Effector CD4-positive, alpha-beta T cell (primary cell): ENCODE measurements at places on chromosomes 12 and 14.

DNA sequence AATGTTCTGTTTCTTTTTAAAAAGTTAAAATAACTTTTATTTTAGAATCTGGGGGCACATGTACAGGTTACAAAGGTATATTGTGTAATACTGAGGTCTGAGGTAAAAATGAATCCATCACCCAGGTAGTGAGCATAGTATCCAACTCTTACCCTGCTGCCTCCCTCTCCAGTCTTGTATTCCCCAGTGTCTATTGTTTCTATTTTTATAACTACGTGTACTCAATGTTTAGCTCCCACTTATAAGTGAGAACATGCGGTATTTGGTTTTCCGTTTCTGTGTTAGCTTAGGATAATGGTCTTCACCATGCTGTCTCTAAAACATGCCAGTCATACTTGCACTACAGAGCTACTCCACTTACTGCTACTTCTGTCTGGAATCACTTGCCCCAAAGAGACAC is 8.4 kb downstream of the FBXO33 start:
- DNase-seq, result no peak

GRCh38 chr12:100899301-100899700 is 104.7 kb downstream of the ANO4 start:
- DNase-seq, result no peak

GRCh38 chr14:35336494-35337268 is 44.5 kb downstream of the PSMA6 start:
- no peak for DNase-seq

- DNase-seq, result no peak
These were observed 10.6 kb upstream of the PHLDA1 start for GRCh38 chr12:76042147-76042546.

GRCh38 chr12:24630446-24630845 is 318.5 kb downstream of the BCAT1 start:
- no peak for DNase-seq

DNA sequence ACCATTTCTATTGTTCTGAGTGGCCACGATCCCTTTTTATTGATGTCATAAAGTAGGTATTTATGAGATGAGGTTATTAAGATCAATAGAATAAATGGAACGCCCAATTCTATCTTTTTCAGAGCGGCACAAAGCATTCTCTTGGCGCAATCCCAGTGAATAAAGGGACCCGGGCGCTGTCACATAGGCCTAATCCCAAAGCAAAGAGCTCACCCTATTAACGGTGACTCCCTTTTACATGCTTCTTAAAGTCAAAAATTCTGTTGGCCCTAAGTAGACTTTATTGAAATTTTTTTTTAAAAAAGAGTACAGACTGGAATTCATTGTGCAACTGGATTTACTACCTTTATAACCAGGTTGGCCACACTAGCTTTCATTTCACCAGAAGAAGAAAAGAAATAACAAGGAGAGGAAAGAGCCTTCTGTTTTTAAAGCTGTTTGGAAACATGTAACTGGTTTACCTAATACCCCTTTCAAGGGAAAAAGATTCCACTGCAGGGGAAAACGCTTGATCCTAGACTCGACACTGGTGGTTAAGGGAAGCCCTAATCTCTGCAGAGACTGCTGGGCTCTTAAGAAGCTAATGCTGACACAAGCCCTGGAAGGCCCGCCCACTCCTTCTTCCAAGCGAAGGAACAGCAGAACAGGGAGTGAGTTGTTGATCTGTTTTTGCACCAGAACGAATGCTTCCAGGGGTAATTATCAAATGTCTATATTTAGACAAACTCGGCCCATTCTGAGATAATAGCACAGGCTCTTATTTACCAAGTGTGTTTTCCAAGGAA is 381.2 kb downstream of the BCL11B start:
- no peak for DNase-seq

DNA sequence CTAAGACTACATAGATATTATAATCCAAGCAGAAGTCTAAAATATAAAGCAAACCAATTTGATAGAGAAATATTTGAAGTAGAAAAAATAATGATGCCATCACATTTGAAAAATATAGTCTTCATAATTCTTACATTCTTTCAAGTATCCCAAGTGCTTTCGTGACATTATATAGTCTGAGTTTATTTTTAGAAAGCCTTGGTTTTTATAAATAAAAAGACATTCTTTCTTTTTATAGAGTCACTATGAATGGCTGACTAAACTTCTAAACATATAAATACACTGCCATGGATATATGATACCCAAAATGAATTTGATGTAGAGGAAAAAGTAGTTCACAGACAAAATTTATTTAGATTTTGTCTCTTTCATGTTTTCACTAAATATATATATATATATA is 135.1 kb upstream of the PDZRN4 start:
- no peak for DNase-seq

DNA sequence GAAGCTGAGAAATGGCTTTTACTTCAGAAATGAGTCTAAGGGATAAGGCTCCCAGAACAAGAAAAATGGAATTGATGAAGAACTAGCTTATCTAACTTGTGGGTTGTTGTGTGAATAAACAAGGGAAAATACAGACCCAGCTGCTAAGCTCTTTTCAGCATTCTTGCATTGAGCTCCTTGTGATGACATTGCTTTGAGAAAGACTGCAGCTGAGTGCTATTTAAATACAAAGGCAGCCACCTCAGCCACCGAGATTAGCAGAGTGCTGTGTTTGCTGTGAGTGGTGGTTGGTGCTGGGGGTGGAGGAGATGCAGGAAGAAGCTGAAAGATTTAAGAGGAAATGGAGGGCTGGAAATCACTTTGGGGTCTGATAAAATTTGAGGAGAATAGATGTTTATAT is 396.0 kb upstream of the PRICKLE1 start:
- no peak for DNase-seq

GRCh38 chr14:74574090-74574433 is 38.0 kb downstream of the LTBP2 start:
- no peak for DNase-seq

GRCh38 chr14:102325791-102326345 is 6.3 kb downstream of the ZNF839 start:
- no peak for DNase-seq

- DNase-seq, result no peak
These were observed 51.2 kb downstream of the FBRSL1 start for GRCh38 chr12:132541200-132541599.

- DNase-seq, result no peak
These were observed 293.3 kb downstream of the PPFIA2 start for GRCh38 chr12:81465876-81466275.

GRCh38 chr12:124539084-124540041 is 28.0 kb downstream of the NCOR2 start:
- DNase-seq, result no peak

- no peak for DNase-seq
These were observed 140.6 kb downstream of the EGLN3 start for GRCh38 chr14:33810308-33810707.

DNA sequence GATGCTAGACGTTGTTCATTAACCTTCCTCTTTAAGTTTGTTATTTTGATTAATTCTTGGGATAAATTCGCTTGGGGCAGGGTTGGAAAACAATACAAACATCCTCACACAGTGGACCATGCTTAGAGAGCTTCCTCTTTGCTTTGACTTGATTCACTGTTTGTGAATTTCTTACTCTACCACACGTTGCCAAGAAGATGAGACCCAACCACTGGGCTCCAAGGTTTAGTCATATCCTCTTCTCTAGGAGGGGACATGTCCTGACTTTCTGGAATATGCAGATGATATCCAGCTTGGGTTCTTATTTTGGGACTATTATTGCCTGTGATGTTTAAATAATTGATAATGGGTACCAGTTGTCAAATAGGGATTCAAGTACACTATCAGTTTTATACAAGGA is 428.2 kb downstream of the ATP23 start:
- no peak for DNase-seq

DNA sequence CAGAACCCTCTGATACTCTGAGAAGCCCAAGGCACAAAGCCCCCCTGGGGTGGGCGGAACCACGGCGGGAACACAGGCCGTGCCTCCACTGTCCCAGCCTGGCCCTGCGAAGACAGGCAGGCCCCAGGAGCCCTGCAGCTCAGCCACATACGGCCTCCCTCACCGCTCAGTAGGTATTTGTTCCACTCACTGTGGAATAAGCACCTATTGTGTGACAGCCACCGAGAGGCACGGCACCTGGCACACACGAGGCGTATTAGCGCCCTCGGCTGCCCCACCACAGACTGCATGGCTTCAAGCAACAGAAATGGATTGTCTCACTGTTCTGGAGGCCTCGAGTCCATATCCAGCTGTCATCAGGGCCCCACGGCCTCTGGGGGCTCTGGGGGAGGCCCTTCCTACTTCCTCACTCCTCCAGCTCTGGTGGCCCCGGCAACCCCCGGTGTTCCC is 66.3 kb downstream of the NCOR2 start:
- no peak for DNase-seq
